ENCODE measurements at places on chromosomes 16 and 17.

DNA sequence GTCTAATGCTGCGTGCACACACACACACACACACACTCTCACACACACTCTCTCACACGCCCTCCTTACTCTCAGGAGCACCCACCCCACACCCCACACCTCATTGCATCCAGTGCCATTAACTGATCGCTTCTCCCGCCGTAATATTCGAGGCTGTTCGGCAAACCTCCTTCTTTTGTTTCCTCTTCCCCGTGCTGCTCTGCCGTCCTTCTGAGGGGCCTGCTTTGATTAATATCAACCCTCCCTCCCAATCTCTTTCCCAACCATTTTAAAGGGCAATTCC lies 156.2 kb upstream of the TNRC6C start:
- DNase-seq: no peak

GRCh38 chr17:56893503-56893902 lies 20.3 kb downstream of the TRIM25 start:
- DNase-seq: no peak

DNA sequence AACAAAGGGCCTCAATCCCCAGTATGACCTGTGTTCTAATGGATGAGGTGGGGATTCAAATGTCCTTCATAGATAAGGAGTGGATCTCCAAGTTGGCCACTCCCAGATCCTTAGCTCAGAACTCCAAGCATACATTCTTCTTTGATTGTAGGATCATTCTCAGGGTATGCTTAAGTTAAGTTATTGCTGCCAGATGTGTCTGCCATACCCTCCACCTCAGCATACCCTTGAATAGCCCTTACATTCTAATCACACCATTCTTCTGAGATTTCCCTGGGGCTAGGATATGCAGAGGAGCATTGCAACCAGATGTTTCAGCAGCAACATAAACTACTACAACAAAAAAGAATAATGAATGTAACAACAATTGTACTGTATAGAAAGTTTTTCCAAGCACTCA lies 1.6 kb upstream of the KRTAP2-4 start:
- no peak for DNase-seq

DNA sequence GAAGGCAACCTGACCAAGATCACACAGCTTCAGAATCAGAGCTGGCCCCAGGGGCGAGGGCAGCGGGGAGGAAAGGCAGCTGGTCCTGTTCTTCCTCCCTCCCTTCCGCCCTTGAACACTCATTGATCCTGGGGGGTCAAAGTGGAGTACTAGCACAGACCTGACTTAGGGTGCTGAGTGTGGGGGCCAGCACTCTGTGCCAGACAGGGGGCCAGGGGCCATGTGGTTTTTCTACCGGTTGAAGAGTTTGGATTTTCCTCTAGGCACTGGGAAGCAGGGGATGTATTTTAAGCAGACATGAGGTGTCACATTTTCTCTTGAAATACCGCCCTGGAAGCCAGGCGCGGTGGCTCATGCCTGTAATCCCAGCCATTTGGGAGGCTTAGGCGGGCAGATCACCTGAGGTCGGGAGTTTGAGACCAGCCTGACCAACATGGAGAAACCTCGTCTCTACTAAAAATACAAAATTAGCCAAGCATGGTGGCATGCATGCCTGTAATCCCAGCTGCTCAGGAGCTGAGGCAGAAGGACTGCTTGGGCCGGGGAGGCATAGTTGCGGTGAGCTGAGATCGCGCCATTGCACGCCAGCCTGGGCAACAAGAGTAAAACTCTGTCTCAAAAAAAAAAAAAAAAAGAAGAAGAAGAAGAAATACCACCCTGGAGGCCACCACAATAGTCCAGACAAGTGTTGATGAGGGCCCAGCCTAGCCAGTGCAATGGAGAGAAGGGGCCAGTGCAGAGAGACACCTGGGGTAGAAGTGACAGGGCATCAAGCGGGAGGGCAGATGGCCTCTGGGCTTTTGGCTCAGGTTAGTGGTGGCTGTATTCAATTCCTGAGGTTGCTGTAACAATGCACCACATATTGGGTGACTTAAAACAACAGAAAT lies 15.3 kb downstream of the OSBPL7 start:
- DNase-seq: no peak

GRCh38 chr17:33972763-33973162 lies 282.3 kb upstream of the CCL2 start:
- no peak for DNase-seq

DNA sequence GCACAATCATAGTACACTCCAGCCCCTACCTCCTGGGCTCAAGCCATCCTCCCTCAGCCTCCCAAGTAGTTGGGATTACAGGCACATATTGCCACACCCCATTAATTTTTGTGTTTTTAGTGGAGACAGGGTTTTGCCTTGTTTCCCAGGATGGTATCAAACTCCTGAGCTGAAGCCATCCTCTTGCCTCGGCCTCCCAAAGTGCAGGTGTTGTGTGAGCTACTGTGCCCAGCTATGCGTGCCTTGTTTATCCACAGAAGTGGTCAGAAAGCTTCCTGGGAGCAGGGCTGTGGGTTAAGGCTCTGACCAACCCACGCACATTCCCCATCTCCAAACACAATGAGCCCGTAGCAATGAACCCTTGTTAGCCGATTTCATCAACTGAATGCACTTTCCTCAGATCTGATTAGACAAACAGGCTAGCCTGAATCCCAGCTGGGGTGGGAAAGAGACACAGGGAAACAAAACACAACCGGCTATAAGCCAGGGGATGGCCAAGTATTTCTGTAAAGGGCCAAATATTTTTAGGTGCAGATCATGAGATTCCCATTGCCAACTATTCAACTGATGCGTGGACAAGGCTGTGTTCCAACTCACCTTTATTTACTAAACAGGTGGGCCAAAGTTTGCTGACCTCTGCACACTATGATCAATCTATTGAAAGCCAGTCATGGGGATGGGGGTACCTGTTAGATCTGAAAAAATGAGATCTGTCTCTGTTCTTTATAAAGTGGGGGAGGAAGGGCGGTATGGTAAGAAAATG lies 193.6 kb downstream of the CPPED1 start:
- DNase-seq: no peak

GRCh38 chr17:7501729-7502128 lies 17.6 kb downstream of the POLR2A start:
- DNase-seq: no peak

DNA sequence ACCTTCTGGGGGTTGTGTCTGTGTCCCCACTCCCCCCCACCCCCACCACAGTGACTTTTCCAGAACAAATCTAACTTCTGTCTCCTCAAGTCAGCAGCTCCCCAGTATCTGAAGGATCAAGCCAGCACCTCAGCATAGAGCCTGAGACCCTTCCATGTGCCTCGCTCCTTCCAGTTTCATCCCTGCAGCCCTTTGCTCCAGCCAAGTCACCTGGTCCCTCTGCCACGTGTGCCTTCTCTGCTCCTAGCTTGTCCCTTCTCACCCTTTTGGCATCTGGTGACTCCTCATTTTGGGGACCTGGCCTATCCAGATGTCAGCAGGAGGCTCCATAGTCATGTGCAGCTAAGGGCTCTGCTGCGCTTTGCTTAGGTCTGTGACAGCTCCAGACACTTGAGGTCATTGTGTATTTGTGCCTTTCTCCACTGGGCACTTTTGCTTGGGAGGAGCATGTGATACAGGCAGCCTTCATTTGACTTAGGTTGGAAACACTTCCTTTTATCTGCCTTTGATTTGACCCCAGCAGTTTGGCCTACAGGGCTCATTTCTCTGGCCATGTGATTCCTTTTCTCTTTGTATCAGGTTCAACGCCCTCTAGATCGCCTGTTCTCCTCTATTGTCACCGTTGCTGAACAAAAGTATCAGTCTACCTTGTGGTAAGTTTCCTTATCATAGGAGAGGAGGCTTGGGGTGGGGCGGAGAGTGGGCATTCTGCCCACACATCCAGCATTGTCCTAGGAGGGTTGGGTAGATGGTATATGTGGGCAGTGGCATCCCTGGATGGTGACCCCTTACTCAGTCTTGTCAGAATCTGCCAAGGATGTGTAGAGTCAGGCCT lies 7.1 kb upstream of the NFATC3 start:
- DNase-seq: no peak

DNA sequence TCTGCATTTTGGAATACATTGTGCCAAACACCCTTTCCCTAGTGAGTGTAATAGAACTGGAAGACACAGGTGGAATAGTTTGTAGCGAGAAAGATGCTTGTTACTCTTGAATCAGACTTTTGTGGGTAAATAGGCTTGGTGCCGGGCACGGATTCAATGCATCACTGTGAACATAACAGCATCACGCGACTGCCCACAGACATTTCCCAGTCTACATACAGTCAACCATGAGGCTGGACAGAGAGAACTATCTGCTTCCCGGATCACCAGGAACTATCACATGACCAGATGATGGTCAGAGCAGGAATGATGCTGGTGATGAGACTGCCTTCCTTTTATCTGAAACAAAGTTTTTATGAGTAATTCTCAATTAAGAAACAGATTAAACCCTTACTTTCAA lies 397 bp upstream of the KRTAP9-2 start:
- no peak for DNase-seq

GRCh38 chr17:18031955-18032354 lies 7.0 kb downstream of the ATPAF2 start:
- no peak for DNase-seq

All from stimulated activated CD8-positive, alpha-beta memory T cell treated with anti-CD3 and anti-CD28 coated beads, Interleukin-7, amount 100 ng/mL, for 24 hours (primary cell).